T-helper 2 cell treated with Interferon-gamma antibody and Interleukin-4, amounts not matched to agents 5 μg/mL and 100 μg/mL, for 36 hours (primary cell): ENCODE measurements at places on chromosomes 13 and 19.

DNA sequence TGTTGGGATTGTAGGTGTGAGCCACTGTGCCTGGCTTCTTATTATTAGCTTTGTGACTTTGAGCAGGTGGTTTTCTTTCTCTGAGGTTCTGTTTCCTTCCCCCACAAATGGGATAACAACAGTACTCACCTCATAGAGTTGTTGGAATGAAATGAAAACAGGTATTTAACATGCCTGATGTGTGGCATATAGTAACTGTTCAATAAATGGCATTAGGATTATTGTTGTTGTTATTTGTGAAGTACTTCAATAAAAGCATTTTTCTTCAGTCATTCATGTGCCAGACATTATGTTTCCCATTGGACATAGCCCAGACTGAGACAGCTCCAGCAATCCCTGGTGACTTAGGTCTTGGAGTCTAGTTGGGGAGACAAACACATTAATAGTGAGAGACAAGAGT is 1.5 kb downstream of the MEGF8 start:
- no peak for DNase-seq

GRCh38 chr19:16795731-16796130 is 33.5 kb upstream of the SIN3B start:
- DNase-seq: no peak

GRCh38 chr19:18551631-18552030 is 6.0 kb upstream of the KXD1 start:
- no peak for DNase-seq

GRCh38 chr19:44718441-44719261 is 19.7 kb downstream of the CEACAM16 start:
- no peak for DNase-seq

DNA sequence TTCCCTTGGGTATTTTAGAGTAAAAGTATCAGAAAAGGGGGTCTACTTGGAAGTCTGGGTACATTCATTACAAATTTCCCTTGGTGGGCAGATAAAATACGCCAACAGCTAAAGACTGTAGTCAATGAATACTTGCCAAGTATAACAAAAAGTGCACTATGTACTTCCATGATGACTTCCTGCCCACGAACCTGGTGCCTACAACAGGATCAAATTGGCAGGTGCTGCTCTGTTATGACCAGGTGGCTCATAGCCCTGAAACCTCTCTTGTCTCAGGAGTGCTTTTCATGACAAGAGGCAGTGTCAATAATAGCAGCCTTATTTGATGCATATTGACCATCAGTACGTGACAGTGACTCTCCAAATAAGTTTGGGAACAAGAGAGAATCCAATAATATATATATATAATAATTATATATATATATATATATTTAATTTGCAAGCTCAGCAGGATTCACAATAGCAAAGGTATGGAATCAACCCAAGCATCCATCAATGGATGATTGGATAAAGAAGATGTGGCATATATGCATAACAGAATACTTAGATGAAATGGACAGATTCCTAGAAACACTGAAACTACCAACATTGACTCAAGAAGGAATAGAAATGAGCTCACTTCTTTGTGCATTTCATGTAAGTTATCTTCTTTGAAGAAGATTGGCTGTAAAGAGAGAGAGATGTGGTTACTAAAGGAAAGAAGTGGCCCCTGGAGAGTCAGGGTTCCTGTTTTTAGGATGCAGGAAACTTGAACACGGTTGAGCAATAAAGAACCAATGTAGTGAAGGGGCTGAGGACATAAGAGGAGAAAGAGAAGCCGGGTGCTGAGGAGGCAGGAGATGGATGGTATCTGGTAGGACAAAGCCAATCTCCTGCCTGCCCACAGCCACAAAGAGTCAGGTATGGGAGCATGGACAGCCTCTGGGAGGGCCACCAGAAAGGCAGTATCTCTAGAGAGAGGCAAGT is 52.0 kb upstream of the GTF2F2 start:
- no peak for DNase-seq

GRCh38 chr19:20371911-20372310 is 193.7 kb downstream of the ZNF737 start:
- DNase-seq: no peak

GRCh38 chr19:3253270-3253669 is 28.8 kb downstream of the CELF5 start:
- no peak for DNase-seq

- DNase-seq: no peak
Measured at GRCh38 chr19:7505682-7506384, 10.1 kb upstream of the ZNF358 start.

DNA sequence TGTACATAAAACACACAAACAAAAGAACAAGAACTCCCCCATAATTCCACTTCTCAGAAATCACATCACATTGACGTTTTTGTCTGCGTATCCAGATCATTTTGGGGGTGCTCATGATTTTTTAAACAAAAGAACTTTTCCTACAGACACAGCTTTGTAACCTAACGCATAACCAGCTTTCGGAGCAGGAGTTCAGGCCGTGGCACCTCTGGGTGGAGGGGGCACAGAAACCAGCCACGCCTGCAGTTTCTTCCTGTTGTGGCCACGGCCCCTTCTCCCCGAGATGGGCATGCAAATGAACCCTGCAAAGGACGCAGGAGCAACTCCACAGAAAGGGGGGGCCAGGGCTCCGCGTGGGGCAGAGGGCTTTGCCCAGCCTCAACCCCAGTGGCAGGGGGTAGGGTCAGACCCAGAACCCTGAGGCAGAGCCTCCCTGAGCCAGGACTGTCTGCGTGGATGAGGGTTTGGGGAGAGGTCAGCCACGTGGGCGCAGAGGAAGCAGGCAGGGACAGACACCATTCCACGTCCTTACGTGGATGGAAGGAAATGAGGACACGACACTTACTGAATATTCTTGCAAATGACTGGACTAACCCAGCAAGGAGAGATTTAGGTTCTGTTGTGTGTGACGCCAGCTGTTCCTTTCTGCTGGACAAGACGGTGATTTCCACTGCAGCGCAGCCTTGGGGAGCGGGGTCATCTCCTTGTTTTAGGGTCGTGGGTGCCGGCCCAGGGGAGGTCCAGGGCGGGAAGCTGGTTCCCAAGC is 64.4 kb downstream of the RASA3 start:
- peak; percentile 32 for DNase-seq

GRCh38 chr13:37490176-37490779 is 108.3 kb downstream of the POSTN start:
- no peak for DNase-seq

GRCh38 chr19:42067315-42067888 is 2.6 kb downstream of the GRIK5 start:
- DNase-seq: no peak
